ENCODE measurements at places on chromosomes 3 and 15.

GRCh38 chr3:188165596-188165995 is 11.6 kb downstream of the LPP start:
- DNase-seq, result no peak

GRCh38 chr3:126472277-126473006 is 3.2 kb downstream of the ZXDC start:
- DNase-seq, result no peak

DNA sequence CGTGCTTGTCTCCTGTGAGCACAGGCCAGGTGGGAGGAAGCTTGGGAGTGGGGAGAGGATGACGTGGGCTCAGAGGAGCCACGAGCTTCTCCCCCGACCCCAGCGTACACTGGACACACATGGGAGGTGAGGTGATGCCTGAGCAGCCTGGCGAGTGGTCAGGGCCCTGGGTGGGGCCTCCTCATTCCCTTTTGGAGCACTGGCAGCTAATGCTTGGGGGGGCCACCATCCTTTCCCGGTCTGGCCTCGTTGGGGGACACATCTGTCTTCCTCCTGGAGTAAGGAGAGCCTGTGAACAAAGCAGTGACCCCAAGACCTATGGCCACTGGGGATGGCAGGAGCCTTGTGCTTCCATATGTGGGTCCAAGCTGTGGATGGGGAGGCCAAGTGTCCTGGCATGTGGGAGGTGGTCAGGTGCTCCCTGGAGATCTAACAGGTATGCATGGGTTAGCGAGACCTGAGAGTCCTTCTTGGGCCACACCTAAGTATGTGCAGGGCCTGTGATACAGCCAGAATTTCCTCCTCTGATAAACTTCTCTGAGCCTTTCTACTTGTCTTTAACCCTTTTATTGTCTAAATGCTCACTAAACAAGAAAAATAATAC is 9.5 kb downstream of the KLF13 start:
- no peak for DNase-seq

DNA sequence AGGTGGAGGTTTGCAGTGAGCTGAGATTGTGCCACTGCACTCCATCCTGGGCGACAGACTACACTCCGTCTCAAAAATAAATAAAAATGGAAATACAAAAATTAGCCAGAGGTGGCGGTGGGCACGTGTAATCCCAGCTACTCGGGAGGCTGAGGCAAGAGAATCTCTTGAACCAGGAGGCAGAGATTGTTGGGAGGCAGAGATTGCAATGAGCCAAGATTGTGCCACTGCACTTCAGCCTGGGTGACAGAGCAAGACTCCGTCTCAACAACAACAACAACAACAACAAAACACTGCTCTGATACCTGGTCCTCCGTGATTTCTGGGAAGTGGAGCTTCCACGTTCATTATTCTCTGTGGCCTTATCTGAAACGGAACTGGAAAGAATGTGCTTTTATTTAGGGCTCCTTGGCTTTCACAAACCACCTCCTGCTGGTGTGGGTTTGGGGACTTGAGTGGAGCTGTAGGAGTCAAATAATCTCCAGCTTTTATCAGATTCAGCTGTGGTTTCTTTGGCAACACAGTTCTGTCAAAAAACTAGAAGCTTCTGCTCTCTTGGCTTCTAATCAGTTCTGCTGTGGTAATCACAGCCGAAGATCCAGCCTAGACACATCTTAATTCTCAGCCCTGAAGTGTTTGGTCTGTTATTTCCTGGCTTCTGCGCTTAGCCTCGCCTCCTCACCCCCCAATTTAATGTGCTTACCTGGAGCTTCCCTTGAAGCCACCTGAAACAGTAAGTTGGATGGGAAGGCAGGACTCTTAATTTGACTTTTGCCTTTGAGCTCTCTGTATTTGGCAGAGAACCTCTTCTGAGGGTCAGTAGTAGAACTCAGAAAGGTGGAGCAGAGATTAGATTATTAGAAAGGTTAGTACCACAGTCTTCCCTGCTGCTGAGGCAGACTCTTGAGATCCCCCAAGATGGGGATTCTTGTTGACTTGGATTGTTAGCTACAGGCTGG is 21.4 kb downstream of the IRAK2 start:
- no peak for DNase-seq

- DNase-seq, result no peak
Observed at GRCh38 chr15:101027920-101028319, 108.8 kb downstream of the LRRK1 start.

DNA sequence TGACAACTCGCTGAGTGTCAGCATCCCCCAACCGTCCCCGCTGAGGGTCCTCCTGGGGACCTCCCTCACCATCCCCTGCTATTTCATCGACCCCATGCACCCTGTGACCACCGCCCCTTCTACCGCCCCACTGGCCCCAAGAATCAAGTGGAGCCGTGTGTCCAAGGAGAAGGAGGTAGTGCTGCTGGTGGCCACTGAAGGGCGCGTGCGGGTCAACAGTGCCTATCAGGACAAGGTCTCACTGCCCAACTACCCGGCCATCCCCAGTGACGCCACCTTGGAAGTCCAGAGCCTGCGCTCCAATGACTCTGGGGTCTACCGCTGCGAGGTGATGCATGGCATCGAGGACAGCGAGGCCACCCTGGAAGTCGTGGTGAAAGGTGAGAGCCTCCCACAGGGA is 35.4 kb downstream of the ACAN start:
- DNase-seq, result no peak

- DNase-seq, result no peak
Observed at GRCh38 chr3:28502397-28502937, 153.8 kb upstream of the AZI2 start.

GRCh38 chr3:5217824-5218595 is 30.5 kb downstream of the EDEM1 start:
- DNase-seq, result no peak

DNA sequence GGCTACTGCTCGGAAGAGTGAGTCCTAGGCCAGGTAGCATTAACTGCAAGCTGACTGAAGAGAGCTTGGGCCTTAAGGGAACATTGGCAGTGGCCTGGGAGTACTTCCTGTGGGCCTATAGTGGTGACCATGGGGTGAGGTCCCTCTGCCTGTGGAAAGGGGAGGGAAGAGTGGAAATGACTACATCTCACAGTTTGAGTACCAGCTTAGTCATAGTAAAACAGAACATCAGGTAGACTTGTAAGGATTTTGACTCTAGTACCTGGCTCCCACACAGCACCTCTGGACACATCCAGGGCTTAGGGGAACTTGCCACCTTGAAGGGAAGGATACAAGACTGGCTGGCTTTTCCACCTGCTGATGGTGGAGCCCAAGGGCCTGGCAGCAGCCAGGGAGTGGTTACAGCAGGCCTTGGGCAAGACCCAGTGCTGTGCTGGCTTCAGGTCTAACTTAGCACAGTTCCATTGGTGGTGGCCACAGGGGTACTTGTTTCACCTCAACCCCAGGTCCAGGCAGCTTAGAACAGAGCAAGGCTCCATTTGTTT is 147.8 kb downstream of the SLC9A9 start:
- DNase-seq, result no peak

DNA sequence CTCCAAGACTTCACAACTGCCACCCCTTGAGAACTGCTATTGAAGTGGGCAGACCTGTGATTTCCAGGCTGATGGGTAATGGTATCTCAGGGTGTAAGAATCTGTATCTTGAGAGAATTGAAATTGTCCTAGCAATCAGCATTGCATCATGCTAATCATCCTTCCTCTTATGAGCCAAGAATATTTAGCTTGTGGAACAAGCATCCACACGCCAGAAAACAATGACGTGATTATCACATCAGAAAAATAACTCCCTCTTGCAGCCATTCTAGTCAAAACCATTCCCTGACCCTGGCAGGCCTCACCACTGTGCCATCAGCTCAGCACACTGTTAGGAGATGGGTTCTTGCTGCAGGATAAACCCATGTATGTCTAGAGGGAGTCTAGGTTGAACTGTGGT is 6.7 kb downstream of the BCL2L10 start:
- DNase-seq, result no peak

DNA sequence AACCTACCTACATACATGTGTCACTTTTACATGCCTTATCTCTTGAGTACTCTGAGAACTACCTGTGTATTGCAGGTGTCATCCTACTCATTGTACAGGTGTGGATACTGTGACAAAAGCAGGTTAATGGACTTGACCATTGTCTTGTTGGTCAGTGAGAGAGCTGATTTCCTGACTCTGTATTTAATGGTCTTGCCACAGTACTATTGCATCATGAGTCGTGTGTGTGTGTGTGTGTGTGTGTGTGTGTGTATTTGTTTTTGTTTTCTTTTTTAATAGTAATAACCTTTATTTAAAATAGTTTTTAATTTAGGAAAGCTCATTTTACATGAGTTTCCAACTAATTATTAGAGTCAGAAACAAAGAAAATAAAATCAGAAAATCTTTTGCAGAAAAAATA is 7.7 kb downstream of the SELENOT start:
- no peak for DNase-seq

GRCh38 chr15:91478717-91479191 is 374.8 kb upstream of the SLCO3A1 start:
- no peak for DNase-seq

GRCh38 chr15:72733941-72734738 is 48.1 kb downstream of the BBS4 start:
- no peak for DNase-seq

GRCh38 chr3:171443211-171443957 is 16.8 kb downstream of the TNIK start:
- no peak for DNase-seq

DNA sequence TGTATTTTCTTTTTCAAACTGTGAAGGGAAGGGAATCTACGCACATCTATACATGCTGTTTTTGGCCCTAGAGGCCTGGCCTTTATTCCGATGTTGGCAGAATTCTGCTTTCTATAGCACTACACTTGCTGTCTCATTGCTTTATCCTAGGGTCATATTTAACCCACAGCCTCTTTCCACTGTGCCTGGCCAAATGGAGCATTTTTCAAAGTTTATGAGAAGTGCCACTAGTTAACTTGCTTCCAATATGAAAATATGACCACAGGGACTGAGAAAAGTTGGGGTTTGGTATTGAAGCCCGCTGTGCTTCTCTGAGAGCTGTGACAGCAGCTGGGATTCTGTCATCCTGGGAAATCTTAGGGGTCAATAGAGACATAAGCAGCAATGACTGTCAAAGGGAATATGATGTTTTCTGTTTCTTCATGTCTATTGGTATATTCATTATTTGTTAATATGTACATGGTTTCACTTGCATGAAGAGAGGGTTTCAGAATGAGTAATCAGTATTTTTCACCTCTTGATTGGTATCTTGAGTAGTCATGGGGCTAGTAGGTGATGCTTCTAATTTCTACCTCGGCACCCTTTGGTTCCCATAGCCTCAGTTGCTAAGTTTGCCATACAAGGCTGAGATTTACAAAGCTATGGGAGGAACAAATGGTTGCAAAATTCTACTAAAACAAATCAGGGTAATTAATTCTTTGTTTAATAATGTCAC is 275.8 kb upstream of the RBMS3 start:
- DNase-seq, result no peak

GRCh38 chr3:152879130-152879789 is 44.3 kb downstream of the P2RY1 start:
- DNase-seq, result no peak

DNA sequence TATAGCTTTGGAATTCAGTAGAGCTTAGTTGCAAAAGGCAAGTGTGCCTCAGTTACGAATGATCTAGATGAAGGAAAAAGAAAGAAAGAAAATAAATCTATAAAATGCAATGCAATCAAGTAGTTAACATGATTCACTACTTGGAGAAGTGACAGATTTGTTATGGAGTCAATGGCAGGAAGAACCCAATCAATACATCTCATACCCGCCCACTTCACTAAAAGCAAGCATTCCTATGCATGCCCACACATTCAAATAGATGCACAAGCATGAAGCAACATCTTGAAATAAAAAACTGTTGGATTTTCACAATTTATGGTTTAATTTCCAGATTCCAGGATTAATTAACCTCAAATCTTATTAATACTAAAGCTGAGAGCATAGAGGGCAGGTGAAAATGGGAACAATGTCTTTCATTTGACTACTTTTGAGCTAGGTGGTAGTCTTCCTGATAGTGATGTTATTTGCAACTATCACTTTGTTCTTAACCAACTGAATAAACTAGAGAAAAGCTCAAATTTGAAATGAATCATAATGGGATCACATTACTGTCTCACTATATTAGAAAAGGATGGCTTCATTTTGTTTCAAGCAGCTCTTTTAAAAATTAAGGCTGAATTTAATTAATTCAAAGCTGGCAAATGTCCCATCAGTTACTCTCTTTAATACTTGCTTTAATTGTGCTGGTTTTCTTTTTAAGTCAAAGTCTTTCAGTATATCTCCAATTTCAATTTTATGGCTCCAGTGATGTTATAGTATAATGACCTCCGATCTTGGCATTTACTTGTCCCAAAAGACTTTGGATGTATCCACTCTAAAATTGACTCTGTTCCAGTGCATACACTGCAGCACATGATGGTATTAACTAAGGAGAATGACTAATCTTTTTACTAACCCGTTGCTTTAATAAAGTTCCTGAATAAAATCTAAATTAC is 46.7 kb upstream of the CCDC50 start:
- no peak for DNase-seq

DNA sequence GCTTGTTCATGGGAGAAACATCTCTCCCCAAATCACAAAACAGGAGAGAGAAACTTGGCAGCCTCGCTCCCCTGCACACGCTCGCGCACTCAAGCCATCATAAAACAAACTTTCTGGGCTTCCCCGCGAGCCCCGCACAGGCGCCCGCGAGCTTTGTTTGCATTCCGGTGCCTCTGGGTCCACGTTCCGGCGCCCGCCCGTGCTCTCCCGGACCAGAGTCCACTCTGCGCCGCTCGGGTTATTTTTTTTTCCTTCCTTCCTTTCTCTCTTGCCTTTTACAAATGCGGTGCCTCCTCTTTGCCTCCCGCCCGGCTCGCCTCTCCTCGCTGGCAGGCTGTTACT is 363 bp downstream of the MAGI1 start:
- no peak for DNase-seq

DNA sequence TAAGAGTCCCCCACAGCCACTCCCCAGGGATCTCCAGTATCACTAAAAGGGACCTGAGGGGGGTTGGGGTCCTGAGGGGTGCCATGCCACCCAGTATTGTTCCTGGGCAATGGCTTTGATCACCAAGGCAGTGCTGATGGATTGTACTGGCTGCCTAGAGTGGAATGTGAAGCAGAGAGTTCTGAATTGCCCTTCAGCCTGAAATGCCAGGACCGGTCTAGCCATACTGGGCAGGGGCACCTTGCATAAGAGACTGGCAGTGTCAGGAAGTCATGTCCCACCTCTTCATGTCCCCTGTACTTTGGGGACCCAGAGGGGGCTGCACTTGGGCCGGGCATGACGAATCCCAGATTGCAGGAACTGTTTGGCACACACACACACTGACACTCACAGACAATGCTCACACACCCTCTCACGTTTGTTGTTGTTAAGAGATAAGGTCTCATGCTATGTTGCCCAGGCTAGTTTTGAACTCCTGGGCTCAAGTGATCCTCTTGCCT is 4.5 kb upstream of the TKT start:
- DNase-seq, result no peak

All from stimulated activated CD4-positive, alpha-beta T cell treated with anti-CD3 and anti-CD28 coated beads, Interleukin-15, amount 100 ng/mL, for 48 hours (primary cell).